ENCODE measurements at places on chromosomes 7 and 10.

GRCh38 chr10:75390178-75390577, 11.4 kb downstream of the ZNF503 start:
- no peak for DNase-seq

GRCh38 chr7:132140341-132140740, 435.9 kb downstream of the PLXNA4 start:
- DNase-seq = no peak

DNA sequence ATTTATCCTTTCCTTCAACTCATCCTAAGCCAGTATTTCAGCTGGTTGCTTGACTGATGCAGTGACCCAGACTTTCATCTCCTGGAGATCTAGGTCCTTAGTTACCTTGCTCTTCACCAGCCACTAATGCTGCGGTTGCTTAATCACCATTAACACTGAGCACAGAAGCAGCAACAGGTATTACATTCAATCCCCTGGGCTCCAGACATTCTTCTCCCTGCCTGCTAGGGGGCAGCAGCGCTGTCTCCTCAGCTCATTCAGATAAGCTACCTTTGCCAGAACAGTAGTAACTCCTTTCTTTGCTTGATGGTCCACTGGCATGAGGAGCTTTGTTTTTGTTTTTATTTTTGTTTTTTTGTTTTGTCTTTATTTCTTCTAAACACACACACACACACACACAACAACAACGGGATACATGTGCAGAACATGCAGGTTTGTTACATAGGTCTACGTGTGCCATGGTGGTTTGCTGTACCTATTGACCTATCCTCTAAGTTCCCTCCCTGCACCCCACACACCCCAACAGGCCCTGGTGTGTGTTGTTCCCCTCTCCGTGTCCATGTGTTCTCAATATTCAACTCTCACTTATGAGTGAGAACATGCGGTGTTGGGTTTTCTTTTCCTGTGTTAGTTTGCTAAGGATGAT, 1043.2 kb upstream of the C7orf33 start:
- DNase-seq = peak; percentile 31

- no peak for DNase-seq
Measured at GRCh38 chr10:34731213-34731612, 83.9 kb downstream of the PARD3 start.

DNA sequence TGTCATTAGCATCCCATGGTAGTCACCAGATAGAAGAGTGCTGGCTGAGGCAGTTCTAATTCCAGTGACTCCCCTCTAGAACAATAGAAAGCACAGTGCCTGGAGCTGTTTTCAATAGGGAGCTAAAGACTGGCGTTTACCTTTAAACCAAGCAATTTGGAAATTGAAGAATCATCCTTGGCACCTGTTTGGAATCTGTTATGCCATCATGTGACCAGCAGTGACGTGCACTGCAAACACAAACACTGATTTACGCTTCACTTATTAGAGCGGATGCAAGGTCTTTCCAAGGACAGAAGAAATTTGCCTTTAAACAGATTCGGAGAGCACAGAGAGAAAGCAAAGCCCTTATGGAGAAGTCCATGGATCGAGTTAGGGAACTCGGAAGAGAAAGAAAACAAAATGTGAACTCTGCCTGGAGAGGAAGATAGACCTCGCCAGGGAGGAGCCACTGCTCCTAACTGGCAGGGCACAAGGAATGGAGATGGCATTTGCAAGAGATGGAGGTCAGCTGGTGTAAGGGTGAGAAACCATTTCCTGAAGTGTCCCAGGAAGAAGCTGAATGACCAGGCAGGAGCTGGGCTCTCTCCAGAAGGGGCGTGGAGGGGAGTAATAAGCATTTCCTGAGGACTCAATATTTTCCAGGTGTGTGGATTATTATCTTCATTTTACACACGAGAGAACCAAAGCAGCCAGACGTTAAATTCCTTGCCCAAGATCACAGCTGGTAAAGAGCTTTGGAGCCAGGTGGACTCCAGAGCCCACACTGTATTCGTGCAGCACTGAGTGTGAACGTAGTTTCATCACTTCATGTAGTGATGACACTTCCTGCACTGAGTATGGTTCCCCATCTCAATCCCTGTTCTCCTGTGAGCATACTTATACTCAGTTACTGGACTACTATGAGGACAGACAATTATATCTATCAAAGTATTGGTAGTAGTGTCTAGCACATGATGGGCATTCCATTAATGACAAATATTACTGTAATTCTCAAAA, 97.7 kb downstream of the CUBN start:
- peak; percentile 55 for DNase-seq

- no peak for DNase-seq
Measured at GRCh38 chr7:120402801-120403200, 129.8 kb downstream of the KCND2 start.

GRCh38 chr7:140242057-140243031, 65.6 kb upstream of the KDM7A start:
- no peak for DNase-seq

- peak; percentile 23 for DNase-seq
Measured at GRCh38 chr7:124765401-124766352, at the start of gene GPR37. Gene GPR37 (minus strand): TSS chr7:124765792. CDS start chr7:124764976, 816 bp downstream.

DNA sequence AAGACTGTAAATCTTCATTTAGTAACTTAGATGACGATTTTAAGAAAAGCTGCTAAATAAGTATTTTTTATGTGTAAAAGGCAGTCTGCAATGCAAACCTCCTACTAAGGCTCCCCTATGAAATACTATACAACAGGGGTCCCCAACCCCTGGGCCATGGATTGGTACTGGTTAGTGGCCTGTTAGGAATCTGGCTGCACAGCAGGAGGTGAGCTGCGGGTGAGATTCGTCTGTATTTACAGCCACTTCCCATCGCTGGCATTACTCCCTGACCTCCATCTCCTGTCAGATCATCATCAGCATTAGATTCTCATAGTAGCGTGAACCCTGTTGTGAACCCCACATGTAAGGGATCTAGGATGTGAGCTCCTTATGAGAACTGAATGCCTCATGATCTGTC, 580.4 kb downstream of the MAGI2 start:
- DNase-seq = no peak

GRCh38 chr7:154472343-154472742, 420.1 kb downstream of the DPP6 start:
- DNase-seq = no peak

DNA sequence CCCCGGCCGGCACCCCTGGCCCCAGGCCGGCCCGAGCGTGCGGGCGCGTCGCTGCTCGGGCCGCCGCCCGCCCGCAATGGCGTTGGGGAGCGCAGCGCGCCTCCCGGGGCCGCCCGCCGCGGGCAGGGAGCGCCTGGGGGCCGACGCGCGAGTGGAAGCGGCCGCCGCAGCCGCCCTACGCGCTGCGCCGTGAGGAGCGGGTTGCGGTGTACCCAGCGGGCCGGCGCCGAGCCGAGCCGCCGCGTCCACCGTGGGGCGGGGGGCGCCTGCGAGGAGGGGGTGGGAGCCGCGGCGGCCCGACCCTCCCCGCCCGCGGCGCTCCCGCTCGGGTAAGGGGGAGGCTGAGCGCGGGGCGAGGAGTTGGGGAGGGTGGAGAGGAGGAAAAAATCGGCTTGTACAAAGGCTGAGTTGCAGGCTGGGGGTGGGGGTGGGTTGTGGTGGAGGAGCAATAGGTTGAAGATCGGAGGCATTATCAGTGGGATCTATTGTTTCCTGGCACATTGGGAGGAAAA, 473 bp downstream of the PPP1R9A start:
- no peak for DNase-seq

- no peak for DNase-seq
Measured at GRCh38 chr7:133330085-133330484, 77.2 kb downstream of the EXOC4 start.

DNA sequence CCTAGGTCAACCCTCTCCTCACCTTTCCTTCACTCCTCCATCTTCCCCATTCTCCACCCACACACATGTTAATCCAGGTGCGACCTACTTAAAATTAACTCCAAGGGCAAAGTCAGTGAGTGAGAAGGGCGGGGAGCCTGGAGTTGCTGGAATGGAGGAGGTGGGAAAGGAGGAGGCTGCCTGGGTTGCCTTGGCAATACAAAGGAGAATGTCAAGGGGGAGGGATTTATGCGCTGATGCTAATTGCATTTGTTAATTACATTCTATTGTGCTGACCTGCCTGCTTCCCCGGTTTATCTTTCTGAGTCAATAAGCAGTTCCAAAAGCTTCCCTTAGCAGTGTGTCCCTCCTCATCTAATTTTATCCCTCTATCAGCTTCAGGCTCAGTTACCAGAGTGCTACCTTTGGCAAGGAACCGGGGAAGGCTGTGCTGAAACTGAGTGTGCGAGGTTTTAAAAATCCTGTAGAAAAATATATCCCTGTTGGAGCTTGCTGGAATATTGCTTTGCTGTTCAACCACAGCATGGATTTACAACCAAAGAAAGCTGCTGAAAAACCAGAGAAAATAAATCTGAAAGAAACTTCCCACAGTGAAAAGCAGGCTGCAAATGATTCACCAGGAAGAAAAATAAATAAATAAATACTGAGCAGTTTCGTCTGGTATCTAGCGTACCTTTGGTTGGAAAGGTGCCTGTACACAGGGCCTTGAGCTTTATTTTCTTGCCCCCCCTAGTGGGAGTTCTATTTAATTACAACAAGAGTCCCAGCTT, 113.2 kb upstream of the DGKB start:
- DNase-seq = peak; percentile 35

GRCh38 chr7:96304573-96304972, 17.3 kb downstream of the SLC25A13 start:
- no peak for DNase-seq

DNA sequence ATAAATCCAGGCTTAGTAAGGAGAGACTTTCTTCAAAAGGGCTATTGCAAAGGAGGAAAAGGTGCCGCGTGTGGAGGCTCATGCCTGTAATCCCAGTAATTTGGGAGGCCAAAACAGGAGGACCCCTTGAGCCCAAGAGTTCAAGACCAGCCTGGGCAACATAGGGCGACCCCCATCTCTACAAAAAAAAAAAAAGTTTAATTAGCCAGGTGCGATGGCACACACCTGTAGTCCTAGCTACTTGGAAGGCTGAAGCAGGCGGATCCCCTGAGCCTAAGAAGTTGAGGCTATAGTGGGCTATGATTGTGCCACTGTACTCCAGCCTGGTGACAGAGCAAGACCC, 32.2 kb downstream of the TMEM130 start:
- DNase-seq = no peak

DNA sequence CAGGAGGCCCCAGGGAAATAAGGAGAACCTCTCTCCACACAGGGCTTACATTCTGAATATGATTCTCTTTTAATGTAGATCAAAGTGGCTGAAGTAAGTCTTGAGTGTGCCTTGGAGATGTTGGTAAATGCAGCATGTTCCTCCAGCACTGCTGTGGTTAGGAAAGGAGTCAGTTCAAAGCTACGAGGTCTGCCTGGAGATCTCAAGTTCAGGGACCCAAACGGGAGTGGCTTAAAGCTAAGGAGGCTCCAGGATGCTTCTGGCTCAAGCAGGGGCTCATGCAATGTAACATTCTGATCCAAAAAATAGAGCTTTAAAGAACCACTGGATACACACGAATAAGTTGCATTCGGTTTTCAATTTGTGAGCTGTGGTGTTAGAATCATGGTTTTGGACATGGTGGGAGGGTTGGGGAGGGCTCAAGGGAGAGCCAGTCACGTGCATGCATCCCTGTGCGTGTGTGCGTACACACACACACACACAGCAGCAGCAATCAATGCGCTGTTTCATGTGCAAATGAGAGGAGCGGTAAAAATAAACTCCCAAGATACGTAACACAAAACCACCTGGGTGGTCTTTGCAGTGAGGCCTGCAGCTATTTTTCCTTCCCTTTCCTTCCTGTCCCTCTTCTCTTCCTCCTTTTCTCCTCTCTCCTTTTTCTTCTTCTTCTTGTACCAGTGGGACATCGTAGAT, 70.5 kb downstream of the AOAH start:
- DNase-seq = no peak

DNA sequence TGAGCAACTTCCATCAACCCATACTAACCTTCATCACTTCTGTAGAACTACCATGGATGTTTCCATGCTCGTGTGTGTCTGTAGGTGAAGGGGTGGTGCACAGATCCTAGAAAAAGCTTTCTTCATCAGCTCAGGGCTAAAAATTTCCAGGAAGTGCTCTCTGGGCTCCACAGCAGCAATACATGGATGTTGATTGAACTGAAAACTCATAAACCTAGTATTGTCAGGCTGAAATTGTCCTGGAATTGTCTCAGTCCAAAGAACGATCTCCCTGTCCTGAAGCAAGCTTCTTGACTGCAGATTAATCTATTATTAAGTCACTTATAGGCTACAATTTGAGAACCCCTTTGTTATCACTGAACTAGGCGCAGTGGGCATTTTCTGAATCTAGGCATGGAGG, 39.8 kb downstream of the ENO4 start:
- no peak for DNase-seq

DNA sequence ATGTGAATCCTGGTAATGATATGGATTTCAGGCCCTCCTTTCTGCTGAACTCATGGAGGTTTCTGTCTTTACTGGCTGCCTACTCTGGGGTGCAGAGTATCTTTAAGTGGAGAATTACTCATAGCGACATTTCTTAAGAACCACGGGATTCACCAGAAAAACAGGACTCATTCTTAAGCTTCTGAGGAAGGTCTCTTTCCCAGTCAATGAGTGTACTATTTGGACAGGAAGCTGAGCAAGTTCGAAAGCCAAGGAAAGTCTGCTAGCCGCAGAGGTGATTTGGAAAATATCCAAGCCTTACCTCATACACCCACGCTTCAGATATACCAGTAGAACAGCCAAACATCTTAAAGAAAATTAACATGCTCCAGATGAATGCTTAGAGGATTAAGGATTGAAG, 377.6 kb upstream of the MYO3A start:
- no peak for DNase-seq

- no peak for DNase-seq
Measured at GRCh38 chr7:77838929-77839491, 40.4 kb downstream of the PHTF2 start.

DNA sequence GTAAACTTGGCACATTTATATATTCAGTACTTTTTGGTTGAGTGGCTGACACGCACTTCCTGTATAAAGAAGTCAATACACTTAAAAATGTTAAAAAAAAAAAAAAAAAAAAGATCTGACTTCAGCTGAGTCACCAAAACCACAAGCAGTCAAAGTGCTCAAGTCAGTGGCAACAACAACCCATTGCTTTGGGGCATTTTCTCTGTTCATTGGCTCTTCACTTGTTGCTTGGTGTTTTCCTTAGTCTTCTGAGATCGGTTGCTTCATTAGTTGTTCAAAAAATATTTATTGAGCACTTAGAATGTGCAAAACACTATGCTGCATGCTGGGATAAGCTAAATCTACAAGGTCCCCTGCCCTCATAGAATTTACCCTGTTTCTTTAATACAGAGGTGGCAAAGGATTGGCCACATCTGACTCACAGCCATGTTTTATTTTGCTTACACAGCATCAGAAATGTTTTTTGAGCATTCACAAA, 63.7 kb downstream of the ZNRF2 start:
- DNase-seq = peak; percentile 43
